ENCODE measurements at places on chromosomes 4 and X.

GRCh38 chrX:54357414-54358377 is at the start of gene WNK3:
Gene WNK3 (minus strand): TSS chrX:54358046.
- peak; percentile 1 for DNase-seq

DNA sequence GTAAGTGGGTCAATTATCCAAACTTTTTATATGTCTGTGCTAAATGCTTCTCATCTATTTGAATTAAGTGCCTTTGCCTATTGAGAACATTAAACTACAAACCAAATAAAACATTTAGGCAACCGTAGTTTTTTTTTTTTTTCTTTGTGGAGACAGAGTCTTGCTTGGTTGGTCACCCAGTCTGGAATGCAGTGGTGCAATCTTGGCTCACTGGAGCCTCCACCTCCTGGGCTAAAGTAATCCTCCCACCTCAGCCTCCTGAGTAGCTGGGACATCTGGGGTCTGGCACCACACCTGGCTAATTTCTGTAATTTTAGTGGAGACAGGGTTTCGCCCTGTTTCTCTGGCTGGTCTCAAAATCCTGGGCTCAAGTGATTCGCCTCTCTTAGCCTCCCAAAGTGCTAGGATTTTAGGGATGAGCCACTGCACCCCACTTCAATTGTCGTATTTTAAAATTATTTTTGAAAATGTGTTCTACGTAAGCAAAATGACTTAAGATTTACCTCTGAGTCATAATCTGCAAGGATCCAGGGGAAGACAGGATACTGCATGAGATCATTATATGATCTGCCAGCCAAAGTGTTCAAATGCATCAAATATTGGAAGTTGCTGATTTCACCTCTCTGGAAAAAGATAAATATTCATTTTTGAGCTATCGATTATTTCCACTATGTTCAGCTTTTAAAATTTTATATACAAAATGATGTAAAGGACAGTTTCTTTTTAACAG is 125.6 kb downstream of the CDS1 start:
- DNase-seq, result no peak

- DNase-seq, result no peak
Measured at GRCh38 chr4:140255467-140255866, 101.5 kb upstream of the MAML3 start.

- no peak for DNase-seq
Measured at GRCh38 chr4:12488672-12489071, 995.5 kb downstream of the RAB28 start.

- DNase-seq, result no peak
Measured at GRCh38 chrX:29466456-29466855, 748.9 kb upstream of the MAGEB2 start.

DNA sequence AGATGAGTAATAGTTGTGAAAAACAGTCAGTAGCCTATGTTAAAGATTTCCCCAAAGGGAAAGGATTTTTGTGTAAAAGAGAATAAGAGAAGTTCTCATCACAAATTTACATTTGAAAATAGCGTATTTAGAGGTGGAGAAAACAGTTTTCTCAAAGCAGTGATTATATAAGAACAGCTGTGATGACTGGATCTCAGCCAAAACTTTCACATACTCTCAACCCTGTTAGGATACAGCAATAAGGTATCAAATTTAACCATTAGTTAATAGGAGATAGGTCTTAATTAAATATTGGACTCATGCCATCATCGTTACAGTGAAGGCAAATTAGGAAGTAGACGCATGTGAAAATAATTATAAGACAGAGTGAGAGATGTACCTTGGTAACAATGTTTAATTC is 622.7 kb downstream of the PCDH18 start:
- no peak for DNase-seq

- DNase-seq, result no peak
Measured at GRCh38 chrX:2374086-2374485, 126.7 kb downstream of the DHRSX start.

DNA sequence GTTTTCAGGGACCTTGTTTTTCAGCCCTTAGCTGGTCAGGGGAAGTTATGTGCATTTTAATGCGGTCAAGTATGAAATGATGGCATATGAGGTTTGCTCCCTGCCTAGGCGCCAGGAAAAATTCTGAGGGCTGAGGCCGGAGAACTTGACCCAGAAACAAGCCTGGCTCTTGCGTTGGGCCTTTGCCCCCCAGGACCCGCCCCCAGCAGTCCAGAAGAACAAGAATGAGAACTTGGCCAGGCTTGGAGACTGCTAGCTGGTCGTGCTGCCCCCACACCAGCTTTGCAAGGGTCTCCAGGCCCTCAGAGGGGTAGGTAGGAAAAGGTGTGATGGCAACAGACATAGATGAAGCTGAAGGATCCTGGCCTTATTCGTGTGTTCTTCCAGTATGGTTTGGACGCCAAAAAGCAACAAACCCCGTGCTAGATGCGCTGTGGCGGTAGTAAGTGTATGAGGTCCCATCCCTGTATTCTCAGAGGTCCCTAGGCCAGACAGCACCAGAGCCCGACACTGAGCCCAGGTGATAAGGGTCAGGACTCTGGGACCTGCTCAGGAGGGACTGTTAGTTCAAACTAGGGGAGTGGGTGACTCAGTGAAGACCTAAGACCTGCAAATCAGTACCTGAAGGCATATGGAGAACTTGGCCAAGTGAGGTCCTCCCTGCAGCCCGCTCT is 10.5 kb downstream of the NKX3-2 start:
- no peak for DNase-seq

- DNase-seq, result no peak
Measured at GRCh38 chr4:144687466-144687865, 41.5 kb downstream of the HHIP start.

GRCh38 chrX:72312311-72312940 is 6.7 kb upstream of the CITED1 start:
- no peak for DNase-seq

- DNase-seq, result no peak
Measured at GRCh38 chr4:32569861-32570260, 1849.7 kb downstream of the PCDH7 start.

- DNase-seq, result no peak
Measured at GRCh38 chr4:17448689-17449088, 63.2 kb downstream of the QDPR start.

GRCh38 chr4:1608196-1608820 is 75.8 kb downstream of the FAM53A start:
- DNase-seq, result no peak

- no peak for DNase-seq
Measured at GRCh38 chrX:49276671-49277534, 7.3 kb downstream of the PPP1R3F start.

GRCh38 chr4:186642530-186642929 is 81.1 kb downstream of the FAT1 start:
- no peak for DNase-seq

- DNase-seq, result no peak
Measured at GRCh38 chrX:129449148-129449547, 74.1 kb downstream of the SMARCA1 start.

DNA sequence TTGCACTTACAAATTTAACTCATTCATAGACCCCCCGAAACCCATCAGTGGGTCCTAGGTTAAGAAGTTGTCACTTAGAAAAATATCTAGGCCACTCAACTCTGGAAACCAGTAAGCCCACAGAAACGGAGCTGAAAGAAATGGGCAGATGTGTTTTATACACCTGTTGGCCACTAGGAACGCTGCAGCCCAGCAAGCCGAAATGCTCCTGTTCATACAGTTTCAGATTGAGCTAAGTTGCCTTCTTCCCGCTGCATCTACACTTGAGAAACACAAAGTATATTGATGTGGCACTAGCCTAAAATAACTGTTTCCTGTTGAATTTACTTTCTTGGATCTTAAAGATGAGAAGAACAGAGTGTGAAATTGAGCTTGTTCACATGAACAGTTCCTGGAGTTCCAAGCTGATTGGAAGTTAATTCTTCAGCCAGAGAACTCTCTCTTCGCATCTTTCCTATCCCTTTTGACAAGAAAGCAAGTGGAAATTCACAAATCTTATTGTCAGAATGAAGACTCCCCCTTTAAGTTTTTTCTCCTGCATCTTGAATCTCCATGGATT is 174.1 kb downstream of the RBMX2 start:
- DNase-seq, result peak; percentile 20

- DNase-seq, result peak; percentile 0
Measured at GRCh38 chr4:103996064-103996463, 276.3 kb upstream of the TACR3 start.

- no peak for DNase-seq
Measured at GRCh38 chr4:137310166-137310565, 222.1 kb downstream of the PCDH18 start.

- DNase-seq, result no peak
Measured at GRCh38 chrX:136810493-136810892, 29.8 kb upstream of the ARHGEF6 start.

DNA sequence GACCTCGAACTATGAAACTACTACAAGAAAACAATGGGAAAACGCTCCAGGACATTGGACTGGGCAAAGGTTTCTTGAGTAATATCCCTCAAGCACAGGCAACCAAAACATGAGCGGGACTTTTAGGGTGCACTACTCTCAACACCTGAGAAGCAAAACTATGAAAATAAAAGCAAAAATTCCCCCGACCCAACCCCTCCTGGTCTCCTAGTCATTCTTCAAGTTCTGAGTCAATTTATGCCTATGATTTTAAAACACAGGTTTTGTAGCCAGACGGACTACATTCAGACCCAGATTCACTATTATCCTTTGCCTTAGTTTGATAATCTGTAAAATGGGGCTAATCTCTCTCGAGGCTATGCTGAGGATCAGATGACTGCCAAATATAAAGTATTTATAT is 97.0 kb downstream of the SOWAHB start:
- no peak for DNase-seq

DNA sequence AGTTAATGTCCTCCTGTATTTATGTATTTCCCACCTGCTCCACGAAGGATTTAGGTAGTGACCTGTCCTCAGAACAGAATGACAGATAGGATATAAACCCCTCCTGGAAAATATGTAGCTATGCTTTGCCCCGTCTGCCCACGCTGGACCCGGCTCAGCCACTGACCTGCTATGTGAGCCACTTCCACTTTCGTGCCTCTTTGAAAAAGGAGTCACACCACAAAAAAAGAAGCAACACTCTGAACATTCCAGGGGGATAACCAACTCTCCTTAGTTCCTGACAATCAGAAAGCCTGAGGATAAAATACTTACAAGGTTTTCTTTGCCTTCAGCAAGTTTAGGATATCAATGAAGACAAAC is 11.1 kb downstream of the ACSL1 start:
- no peak for DNase-seq

Measured in PC-9 (cell line).